ENCODE measurements at places on chromosomes 4 and X. TPM values are rescaled to one million over a fixed set of nuclear protein-coding genes. Genes with fewer than 3 reads are reported as not detected.

The SPANXB1 gene
- total RNA-seq, result not detected

The FRYL gene
- total RNA-seq, result 24.3 TPM

DNA sequence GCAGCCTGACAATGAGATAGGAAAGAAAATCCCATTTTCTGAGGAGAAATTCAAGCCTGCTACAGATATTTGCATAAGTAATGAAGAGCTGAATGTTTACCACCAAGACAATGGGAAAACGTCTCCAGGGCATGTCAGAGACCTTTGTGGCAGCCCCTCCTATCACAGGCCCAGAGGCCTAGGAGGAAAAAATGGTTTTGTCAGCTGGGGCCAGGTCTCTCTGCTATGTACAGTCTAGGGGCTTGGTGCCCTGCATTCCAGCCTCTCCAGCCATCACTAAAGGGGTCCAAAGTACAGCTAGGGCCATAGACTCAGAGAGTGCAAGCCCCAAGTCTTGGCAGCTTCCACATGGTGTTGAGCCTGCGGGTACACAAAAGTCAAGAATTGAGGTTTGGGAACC, 361.6 kb upstream of the ANXA10 start:
- H3K4me3 ChIP-seq, result no peak overlapping the region
- no peak for DNase-seq
- no peaks in the 10 kb centered on the region for H3K27me3 ChIP-seq
- H3K36me3 ChIP-seq, result no peaks in the 10 kb centered on the region
- H3K27ac ChIP-seq, result no peak overlapping the region

DNA sequence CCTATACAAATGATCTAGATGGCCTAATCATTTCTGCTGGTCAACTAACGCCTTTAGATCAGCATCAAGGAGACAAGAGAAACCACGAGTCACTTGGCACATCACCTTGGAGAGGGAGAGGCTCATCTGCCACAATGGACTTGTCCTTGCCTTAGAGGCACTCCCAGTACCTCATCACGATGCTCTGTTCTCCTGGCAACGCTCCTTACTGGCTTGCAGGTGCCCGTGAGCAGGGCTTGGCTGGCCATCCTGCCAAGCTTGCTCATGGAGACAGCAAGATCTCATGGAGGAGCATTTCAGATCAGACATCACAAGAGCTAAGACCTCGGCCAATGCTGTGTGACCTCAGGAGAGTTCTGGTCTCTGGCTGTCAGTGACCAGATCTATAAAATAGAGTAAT, 2.7 kb upstream of the SMIM20 start:
- no peak overlapping the region for H3K4me3 ChIP-seq
- DNase-seq, result no peak
- peaks cover 36% of the 10 kb centered on the region for H3K4me1 ChIP-seq
- peaks cover 6% of the 10 kb centered on the region for H3K36me3 ChIP-seq
- H3K27ac ChIP-seq, result no peak overlapping the region
